ENCODE measurements at places on chromosomes 1 and 21.

DNA sequence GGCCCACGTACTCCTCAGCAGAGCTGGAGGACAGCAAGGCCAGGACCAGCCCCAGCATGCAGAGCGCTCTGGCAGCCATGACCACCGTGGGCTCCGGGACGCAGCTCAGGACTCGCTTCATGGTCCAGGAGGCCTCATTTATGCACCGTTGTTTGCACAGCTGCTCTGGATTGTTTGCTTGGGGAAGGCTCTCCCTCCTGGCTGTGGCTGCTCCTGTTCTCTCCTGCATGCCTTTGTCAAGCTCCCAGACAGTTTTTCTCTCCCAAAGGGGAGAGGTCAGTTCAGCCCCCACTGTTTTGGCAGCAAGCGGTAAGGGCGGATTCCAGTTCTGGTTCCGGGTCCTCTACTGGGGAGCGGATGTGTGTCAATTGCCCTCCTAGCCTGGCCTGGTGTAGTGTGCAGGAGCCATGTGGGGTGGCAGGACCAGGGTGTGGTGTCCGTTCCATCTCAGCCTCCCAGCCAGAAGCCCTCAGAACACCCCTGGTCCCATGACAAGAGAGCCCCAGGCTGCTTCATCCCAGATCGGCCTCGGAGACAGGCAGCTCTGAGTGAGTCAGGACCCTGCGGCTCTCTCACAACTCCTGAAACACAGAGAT lies at the start of gene TFF3:
TSS of gene TFF3 (minus strand) at position 114 of the 596 bp plus-strand sequence. CDS start at position 79, 35 bp downstream.
- DNase-seq: peak; percentile 91

DNA sequence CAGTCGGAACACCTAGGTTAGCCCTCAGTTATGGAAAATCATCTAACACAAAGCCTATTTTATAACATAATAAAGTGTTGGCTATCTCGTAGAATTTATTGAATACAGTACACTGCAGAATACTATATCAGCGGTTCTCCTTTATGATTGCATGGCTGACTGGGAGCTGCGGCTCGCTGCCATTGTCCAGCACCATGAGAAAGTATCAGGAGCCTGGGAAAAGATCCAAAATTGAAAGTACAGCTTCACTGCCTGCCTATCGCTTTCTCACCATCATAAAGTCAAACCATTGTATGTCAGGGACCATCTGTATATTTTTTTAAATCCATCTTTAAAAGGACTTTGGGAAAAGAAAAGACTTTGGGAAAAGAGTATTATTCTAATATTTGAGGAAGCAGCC lies 111.9 kb upstream of the RAVER2 start:
- DNase-seq: no peak

GRCh38 chr1:241306125-241306790 lies 50.7 kb downstream of the RGS7 start:
- DNase-seq: no peak

- no peak for DNase-seq
Observed at GRCh38 chr1:153929981-153930948, 7.5 kb upstream of the GATAD2B start.

- DNase-seq: peak; percentile 62
Observed at GRCh38 chr1:110106013-110106941, 6.0 kb upstream of the UBL4B start.

GRCh38 chr21:43665879-43666278 lies 6.5 kb downstream of the RRP1B start:
- DNase-seq: no peak

DNA sequence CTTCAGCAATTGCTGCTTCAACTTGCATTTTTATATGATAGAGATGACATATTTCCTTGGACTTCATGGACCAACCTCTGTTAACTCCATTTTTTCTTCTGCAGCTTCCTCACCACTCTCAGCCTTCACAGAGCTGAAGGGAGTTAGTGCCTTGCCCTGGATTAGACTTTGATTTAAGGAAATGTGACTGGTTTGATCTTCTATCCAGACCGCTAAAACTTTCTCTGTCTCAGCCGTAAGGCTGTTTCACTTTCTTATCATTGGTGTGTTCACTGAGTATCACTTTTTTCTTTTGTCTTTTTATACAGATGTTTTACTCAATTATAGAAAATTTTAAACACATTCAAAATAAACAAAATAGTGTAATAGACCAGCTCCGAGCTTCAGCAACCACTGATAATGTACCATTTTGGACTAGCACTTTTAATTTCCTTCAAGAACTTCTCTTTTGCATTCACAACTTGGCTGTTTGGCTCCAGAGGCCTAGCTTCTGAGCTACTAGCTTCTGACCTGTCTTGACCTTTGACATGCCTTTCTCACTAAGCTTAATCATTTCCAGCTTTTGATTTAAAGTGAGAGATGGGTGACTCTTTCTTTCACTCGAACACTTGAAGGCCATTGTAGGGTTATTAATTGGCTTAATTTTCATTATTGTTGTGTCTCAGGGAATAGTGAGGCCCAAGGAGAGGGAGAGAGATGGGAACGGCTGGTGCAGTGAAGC lies 9.3 kb downstream of the NEK7 start:
- DNase-seq: no peak

- DNase-seq: no peak
Observed at GRCh38 chr1:71270394-71270915, 189.6 kb upstream of the ZRANB2 start.

GRCh38 chr21:33971492-33972013 lies 55.9 kb upstream of the ATP5PO start:
- DNase-seq: no peak

- no peak for DNase-seq
Observed at GRCh38 chr1:186829686-186830587, 1.2 kb downstream of the PLA2G4A start.

- no peak for DNase-seq
Observed at GRCh38 chr1:156233426-156234127, 8.4 kb upstream of the BGLAP start.

- no peak for DNase-seq
Observed at GRCh38 chr1:98086156-98086555, 165.3 kb upstream of the DPYD start.

DNA sequence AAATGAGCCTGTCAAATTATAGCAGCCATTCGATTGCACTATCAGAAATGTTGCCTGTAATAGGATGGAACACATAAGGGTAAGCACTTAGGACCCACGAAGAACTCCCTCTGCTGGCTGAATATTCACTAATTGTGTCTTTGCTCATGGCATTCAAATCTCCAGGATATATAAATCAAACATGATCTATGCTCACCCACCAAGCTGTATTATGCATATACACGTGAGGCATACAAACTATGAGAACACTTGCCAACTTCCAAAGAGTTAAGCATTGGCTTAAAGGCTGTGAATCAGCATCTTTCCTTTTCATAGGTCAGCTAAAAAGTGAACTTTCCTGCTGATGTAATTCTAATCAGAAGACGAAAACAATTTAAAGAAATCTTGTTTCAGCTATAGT lies 34.5 kb downstream of the TMPRSS15 start:
- DNase-seq: peak; percentile 26

DNA sequence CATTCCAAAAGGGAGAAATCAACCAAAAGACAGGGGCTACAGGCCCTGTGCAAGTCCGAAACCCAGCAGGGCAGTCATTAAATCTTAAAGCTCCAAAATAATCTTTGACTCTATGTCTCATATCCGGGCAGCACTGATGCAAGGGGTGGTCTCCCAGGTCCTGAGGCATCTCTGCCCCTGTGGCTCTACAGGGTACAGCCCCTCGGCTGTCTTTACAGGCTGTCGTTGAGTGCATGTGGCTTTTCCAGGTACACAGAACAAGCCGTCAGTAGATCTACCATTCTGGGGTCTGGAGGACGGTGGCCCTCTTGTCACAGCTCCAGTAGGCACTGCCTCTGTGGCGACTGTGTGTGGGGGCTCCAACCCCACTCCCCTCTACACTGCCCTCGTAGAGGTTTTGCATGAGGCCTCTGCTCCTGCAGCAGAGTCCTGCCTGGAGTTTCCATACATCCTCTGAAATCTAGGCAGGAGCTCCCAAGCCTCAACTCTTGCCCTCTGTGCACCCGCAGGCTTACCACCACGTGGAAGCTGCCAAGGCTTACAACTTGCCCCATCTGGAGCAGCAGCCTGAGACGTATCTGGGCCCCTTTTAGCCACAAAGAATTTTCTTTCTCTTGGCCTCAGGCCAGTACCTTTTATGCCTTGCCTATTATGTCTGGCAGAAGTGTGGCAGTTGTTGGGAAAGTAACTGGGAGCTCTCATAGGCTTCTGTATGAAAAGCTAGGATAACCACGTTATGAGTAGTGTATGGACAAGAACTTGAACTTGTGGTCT lies 52.5 kb downstream of the POU2F1 start:
- DNase-seq: no peak

DNA sequence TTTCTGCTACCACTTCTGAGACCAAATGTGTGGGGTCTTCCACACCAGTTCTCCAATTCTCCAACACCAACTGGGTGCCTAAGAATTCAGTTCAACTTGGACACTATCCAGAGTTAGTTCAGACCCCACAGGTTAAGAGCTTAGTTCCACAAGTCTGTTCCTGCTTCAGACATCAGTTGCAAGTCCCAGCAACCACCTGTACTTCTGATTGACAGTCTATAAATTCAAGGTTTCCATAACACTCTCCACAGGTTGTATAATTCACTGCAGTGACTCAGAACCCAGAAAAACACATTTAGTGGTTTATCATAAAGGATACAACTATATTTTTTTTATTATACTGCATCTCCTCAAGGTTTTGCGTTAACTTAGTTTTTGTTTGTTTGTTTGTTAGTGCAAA lies 18.7 kb downstream of the AK5 start:
- no peak for DNase-seq

DNA sequence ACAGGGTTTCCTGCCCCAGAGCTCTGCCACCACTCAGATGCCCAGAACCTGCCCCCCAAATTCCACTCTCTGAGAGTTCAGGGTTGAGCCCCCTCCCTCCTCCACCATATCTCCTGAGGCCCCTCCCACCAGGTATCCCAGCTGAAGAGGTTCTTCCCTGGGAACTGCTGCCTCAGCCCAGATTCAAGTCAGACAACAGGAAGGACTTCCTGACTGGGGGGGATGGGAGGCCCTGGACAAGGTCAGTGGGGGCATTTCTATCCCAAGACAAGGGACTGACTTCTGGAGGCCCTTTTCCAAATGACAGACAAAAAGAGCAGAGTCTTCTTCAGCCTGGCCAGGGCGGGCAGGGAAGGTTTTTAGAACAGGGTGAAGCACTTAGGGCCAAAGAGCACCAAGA lies 24.1 kb upstream of the TENT5B start:
- DNase-seq: no peak

DNA sequence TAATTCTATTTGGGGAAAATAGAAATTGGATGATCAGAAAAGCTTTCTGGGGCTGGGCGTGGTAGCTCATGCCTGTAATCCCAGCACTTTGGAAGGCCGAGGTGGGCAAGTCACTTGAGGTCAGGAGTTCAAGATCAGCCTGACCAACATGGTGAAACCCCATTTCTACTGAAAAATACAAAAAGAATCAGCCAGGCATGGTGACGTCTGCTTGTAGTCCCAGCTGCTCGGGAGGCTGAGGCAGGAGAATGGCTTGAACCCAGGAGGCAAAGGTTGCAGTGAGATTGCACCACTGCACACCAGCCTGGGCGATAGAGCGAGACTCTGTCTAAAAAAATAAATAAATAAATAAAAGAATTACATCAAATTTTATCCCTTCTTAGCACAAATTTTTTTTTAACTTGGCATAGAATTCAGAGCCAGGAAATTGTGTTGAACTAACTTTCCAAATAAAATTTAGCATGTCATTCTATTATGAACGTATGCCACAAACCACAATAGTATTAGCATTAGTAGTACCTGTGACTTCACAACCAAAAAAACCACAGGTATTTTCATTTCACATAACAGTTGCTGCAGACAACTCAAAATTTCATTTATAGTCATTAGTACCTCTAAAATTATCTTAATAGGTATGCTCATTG lies 4.5 kb upstream of the ANKRD13C start:
- DNase-seq: no peak

- no peak for DNase-seq
Observed at GRCh38 chr1:45623972-45624371, at the start of gene CCDC17. Gene CCDC17 (minus strand): TSS chr1:45624054. CDS start chr1:45623909, 145 bp downstream.

- DNase-seq: no peak
Observed at GRCh38 chr1:39272798-39273469, 68.4 kb downstream of the MACF1 start.

DNA sequence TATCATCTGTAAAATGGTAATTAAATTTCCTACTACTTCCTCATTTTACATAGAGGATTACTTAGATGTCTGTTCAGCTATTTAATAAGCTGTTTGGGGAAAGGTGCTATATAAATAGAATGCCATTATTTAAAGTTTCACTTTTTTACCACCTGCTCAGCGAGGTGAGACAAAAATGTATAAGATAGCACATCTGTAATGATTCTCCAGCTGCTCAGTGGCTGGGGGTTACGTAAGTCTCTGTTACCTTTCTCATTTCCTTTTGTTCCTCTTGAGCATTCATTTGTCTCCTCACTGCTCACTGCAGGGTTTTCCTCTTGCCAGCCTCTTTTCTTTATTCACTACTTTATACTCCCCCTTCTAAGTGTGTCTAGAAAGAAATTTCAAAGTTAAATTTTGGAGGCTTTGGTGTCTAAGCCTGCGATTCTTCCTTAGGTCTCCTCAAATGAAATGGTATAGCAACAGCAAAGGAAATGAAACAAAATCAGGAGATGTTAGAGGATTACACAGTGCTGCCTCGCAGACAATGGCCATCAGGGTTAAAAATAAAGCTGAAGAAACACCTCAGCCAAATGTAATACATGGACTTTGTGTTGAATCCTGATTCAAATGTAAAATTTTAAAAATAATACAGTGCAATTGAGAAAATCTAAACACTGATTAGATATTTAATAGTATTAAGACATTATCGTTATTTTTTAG lies 6.8 kb downstream of the RGS8 start:
- no peak for DNase-seq

GRCh38 chr21:33113131-33113530 lies 43.2 kb downstream of the OLIG1 start:
- DNase-seq: no peak

- DNase-seq: no peak
Observed at GRCh38 chr1:32014948-32015273, 1.2 kb downstream of the KHDRBS1 start.

DNA sequence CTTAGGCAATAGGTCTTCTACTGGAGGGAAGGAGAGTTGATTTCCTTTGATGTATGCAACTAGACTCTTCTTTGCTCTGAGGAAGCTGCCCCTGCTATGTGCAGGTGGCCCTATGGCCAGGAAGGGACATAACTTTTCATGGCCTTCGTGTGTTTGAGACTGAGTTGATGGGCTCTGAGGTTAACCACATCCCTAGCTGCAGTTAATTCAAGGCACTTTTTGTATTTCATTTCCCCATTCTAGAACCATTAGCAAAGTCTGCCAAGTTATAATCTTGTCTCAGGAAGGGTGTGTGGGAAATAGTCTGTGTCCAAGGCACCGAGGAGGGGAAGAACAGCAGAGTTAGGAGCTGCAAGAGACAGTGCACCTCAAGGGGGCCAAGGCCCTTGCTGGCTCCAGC lies 2.5 kb downstream of the FCRL4 start:
- DNase-seq: no peak

DNA sequence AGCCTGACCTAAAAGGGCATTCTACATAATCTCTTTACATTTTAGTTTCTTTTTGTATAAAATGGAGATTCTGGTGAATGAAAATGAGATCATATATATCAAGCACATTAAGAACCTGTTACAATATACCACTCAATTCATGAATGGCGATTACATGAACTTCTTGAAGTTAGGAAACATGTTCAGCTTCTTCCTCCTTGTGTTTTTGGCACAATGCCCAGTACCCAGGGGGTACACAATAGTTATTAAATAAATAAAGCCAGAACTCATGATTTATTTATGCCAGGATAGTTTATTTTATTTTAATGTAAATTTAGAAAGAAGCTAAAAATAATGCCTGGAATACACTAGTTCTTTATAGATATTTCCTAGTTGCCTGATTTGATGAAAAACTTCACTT lies 186.0 kb upstream of the PTGFR start:
- no peak for DNase-seq

All from NCI-H2081 (cell line).